Foreskin melanocyte (primary cell): ENCODE measurements at places on chromosomes 4 and X.

DNA sequence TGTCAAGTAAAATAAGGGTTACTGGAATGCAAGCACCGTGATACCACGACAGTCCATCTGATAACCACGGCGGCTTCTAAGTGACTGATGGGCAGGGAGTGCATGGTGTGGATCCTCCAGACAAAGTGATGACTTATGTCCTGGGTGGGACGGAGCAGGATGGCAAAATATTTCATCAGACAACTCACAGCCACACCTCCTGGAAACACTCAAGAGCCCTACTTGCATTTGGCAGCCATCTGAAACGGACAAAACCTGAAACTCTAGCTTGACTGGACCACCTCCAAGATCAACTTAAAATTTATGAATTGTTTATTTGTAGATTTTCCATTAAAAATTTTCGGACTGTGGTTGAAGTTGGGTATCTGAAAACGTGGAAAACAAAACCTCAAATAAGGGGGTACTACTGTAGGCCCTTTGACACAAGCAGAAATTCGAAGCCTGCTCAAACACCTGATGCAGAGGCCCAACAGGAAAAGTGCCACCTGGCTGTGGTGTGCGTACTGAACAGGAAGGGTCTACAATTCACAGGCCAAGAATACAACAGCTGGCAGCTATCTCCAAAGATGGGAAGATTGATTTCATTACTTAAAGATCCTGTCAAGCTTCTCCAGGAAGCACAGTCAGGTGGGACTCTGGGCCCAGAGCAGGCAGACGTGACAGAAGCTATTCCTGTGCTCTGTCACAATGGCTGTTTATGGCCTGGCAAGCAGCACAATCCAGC, 26.0 kb downstream of the LRIT3 start:
- no peak for DNase-seq

- DNase-seq: no peak
Measured at GRCh38 chrX:49247916-49248811, 12.9 kb downstream of the CCDC22 start.

GRCh38 chr4:13541720-13542576, 2.4 kb downstream of the NKX3-2 start:
- DNase-seq: no peak

GRCh38 chr4:78766650-78767049, 9.5 kb upstream of the BMP2K start:
- DNase-seq: no peak

GRCh38 chr4:94714365-94715160, 43.2 kb upstream of the BMPR1B start:
- no peak for DNase-seq

DNA sequence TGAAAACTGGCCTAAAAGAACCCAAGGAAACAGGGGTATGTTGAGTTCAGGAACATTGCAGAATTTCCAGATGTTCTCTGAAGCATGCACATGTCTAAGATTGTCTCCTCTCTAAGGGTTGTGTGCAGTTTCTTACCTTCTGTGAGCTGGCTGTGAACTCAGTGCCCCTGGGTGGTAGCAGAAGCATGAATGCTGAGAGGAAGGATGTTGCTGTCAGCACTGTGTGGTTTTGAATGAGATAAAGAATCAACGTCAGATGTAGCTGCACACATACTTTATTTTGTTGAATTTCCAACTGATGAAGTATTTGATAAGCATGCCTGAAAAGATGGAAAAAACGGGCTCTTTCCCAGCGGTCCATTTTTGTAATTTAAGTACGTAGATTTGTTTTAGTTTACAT, 23.8 kb upstream of the CD38 start:
- DNase-seq: no peak

DNA sequence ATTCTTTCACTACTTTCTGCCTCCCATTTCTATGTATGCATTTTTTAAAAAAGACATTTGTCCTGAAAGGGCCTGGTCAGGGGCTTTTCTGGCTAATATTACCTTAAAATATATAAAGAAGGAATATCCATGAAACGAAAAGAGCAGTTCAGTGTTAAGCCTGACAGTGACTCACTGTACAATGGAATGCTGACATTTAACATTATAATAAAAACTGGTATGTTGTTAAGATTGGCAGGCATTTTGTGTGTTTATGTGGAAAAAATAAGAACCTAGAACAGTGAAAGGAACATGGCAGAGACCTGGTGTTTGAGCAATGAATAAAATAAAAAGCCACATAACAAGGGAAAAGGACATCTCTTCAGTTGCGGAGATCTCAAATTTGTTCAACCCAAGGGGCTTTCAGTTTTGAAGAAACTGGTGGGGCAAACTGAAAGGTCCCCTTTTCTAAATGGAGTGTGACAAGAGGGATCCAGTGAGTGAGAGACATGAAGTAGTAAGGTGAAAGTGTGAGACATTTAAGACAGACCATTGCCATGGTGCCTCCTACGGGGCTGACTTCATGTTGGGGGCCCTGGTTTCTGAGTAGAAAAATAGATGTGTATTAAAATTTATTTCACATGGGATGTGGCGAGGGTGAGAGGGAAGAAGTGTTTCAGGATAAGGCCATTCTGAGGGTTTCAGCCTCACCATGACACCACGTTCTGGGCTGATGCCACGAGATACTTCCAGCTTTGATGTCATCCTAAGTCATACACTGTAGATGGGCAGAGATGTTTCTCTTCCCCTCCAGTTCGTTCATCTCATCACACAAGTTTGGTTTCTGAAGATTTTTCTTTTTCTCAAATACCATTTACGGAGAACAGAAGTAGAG, 324.9 kb downstream of the PPP3CA start:
- peak; percentile 44 for DNase-seq

- DNase-seq: no peak
Measured at GRCh38 chrX:118726887-118727685, at the start of gene IL13RA1. Gene IL13RA1 (plus strand): TSS chrX:118727606. CDS start chrX:118727639, 33 bp downstream.

- no peak for DNase-seq
Measured at GRCh38 chr4:52939739-52940138, 77.6 kb downstream of the RASL11B start.

DNA sequence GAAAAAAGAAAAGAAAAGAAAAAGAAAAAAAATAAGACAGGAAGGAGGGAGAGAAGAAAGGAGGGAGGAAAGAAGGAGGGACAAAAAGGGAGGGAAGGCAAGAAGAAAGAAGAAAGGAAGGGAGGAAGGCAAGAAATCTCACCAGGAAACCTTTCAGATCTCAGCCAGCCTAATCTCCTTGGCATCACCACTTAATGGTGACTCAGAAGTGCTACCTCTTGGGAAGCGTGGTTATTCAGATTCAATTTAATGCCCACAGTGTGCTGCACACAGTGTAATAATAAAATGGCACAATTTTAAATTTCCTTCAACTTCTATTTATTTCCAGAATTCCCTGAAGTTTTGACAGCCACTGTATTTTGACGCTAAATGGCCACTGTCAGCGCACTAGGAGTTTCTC, 50.3 kb downstream of the DKK2 start:
- DNase-seq: no peak

DNA sequence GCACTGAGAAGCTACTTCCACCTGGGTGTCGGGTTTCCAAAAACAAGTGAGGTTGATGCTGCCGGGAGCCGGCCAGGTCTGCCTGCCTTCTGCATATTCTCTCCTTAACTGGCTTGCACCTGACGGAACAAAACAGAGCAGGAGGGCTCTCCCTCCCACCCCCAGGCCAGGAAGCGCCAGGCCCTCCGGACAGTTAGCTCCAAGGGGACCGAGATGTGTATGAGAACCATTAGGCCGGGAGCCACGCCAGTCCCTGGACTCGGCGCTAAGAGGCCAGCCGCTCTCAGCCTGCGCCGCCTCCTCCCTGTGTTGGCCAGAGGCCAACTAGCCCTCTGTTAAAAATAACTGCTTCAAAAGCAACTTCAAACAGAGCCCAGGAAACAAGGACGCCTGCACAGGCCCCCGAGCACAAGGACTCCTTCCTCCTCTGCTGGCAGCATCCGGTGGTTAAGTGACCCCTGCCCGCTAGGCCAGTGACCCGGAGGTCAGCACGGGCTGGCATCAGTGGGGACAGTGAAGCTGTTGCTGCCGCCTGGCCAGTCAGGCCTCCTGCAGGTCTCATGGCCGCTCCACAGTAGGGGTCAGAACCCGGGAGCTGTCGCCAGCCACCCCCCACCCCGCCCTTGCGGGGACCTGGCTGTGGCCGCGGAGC, 107.9 kb downstream of the ABLIM2 start:
- peak; percentile 17 for DNase-seq

- no peak for DNase-seq
Measured at GRCh38 chrX:137565318-137565904, 516 bp upstream of the ZIC3 start.

DNA sequence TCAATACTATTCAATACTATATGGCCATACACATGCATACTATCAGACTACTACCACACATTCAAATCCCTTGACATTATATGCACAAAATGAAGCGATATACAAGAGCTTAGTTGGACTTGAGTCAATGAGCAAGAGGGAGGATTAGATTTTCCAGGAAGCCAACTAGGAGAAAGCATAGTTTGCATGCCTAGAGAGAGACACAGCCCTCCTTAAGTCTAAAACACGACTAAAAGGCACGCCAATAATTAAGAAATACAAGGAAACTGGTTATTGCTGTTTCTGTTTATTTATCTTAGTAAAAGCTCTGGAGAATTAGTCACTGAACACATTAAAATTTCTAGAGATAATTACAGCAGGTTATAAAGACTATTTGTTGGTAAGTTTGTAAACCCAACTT, 21.8 kb downstream of the MBNL3 start:
- no peak for DNase-seq

DNA sequence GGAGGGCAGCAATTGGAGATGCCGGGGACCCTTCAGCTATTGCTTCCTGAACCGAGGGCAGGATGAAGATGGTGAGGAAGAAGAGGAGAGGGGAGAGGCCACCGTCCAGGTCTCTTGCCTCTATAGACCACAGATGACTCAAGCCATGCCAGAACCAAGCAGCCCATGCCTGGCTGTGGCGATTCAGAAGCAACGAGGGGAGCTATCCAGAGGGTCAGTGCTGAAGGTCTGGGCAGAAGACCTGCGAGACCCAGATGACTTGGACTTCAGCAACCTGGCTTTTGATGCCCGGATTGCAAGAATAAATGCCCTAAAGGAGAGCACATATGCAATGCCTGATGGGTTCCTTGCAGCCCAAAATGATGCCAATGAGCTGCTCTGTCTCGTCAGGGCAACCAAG, 70.2 kb upstream of the PRPS2 start:
- no peak for DNase-seq

DNA sequence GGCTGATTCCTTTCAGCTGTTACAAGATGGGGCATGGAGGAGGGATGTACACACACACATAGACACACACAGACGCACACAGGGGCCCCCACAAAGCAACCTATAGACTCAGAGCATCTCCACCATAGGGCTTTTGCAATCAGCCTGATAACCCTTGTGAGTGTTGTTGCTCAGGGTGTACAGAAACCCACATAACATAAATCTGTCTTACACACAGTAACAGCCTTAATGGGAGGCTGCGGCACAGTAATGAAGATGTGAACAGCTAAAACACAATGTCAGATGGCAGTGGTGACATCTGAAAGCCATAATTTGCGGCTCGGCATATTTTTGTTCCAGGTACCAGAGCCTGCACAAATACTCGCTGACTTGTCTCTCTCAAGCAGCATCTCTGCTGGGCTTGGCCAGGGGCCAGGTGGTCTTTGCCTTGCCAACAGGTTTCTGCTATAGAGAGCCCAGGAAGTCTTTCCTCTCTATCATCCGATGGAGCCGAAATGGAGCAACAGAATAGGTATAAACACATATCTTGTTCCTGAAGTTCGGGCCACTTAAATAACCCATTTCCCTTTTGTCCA, 357.2 kb upstream of the GATB start:
- DNase-seq: no peak

DNA sequence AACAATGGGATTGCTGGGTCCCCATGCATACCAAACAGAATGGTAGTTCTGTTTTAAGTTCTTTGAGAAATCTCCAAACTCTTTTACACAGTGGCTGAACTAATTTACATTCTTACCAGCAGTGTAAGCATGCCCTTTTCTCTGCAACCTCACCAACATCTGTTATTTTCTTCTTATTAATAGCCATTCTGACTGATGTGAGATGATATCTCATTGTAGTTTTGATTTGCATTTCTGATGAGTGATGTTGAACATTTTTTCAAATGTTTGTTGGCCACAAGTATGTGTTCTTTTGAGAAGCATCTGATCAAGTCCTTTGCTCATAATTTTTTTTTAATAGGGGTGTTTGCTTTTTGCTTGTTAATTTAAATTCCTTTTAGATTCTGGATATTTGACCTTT, 41.2 kb upstream of the ZMAT1 start:
- DNase-seq: no peak

DNA sequence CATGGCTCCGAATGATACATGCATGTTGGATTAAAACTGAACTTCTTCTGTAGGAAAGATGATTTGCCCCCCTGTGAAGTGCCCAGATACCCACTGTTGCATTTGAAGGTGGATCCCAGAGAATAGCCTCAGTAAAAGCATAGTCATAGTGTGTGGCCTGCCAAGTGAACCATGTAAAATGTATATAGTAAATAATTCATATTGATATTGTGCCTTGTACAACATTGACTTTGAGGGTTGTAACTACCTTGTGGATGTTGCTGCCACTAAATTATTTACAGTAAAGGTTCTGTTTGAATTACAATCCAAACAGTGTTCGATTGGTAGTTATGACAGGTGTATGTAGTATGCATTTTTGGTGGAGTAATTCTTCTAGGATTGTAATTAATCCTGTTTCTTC, 19.2 kb downstream of the TMEM131L start:
- no peak for DNase-seq

- DNase-seq: no peak
Measured at GRCh38 chr4:129337228-129337620, 241.3 kb downstream of the C4orf33 start.

GRCh38 chrX:45524296-45524695, 323.6 kb upstream of the DIPK2B start:
- DNase-seq: no peak

- no peak for DNase-seq
Measured at GRCh38 chr4:87322754-87323153, at the start of gene HSD17B13. Gene HSD17B13 (minus strand): TSS chr4:87322882. CDS start chr4:87322841, 41 bp downstream.

- DNase-seq: no peak
Measured at GRCh38 chrX:139725720-139726119, 17.8 kb upstream of the MCF2 start.

GRCh38 chr4:72641611-72642010, 72.6 kb upstream of the ADAMTS3 start:
- no peak for DNase-seq

- DNase-seq: no peak
Measured at GRCh38 chr4:74014332-74014731, 15.9 kb upstream of the CXCL5 start.

DNA sequence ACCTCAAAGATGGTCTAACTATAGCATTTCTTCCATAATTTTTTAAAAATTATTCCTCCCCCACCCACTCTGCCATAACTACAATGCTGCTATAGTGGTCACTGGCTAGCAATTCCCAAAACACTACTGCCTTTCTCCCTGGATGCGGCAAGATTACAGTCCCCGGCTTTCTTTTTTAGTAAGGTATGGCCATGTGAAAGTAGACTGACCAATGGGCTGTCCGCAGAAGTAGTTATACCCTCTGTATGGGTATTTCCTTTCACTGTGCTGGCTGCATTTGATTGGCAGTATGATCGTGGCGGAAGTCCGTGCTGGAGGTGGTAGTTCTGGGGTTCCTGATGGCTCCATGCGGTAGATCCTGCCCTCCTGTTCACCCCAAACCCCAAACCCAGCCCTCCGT, 166.0 kb downstream of the FBXO8 start:
- DNase-seq: no peak
